ENCODE measurements at places on chromosomes 7 and 10.

DNA sequence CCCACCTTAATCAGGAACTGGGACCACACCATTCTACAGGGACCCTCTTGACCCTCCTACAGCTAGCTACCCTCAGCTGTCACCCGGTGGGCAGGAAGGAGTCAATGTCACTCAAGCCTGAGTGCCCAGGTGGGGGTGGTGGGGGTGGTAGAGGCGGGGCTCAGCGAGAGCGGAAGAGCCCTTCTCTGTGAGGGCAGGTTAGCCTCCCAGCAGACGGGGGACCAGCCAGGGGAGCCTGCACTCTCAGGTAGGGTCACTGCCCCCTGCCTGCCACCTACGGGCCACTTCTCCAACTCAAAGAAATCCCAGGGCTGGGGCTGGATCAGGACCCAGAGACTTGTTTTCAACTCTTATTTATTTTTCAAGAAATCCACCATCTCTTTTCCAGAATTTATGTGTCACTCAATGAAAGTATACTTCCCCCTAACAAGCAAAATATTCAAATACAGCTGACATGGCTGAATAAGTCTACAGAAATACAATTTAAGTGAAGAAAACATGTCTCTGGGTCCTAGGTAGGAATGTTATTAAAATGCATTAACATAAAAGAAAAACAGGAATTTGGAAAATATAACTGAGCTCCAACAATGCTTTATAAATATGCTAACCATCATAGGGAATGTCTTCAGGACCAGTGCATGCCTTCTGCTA lies 63.4 kb upstream of the DDC start:
- DNase-seq, result no peak

GRCh38 chr7:157579425-157579824 lies 242.6 kb downstream of the DNAJB6 start:
- no peak for DNase-seq

- DNase-seq, result no peak
These were observed 33.2 kb downstream of the WBP1L start for GRCh38 chr10:102776779-102777456.

- no peak for DNase-seq
These were observed 60.1 kb downstream of the RABGEF1 start for GRCh38 chr7:66800591-66800990.

- no peak for DNase-seq
These were observed 39.4 kb downstream of the PLXNA4 start for GRCh38 chr7:132536654-132537395.

DNA sequence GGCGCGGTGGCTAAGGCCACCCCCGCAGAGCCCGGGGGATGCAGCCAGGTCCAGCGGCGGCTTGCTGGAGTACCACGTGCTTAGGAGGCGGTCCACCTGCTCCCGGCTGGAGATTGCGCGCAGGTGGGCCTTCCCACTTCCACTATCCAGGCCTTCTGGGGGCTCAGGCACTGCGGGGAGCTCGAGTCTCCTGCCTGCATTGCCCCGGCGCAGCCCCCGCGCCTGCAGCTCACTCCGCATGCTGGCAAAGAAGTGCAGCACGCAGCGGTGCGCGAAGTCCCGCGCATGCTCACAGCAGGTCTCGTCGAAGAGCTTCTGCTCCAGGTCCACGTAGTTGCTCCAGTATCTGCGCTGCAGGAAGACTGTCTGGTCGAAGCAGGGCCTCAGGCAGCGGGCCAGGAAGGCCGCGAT lies 5.8 kb downstream of the CALHM3 start:
- DNase-seq, result no peak

- no peak for DNase-seq
These were observed 53.7 kb upstream of the CD36 start for GRCh38 chr7:80584778-80585177.

DNA sequence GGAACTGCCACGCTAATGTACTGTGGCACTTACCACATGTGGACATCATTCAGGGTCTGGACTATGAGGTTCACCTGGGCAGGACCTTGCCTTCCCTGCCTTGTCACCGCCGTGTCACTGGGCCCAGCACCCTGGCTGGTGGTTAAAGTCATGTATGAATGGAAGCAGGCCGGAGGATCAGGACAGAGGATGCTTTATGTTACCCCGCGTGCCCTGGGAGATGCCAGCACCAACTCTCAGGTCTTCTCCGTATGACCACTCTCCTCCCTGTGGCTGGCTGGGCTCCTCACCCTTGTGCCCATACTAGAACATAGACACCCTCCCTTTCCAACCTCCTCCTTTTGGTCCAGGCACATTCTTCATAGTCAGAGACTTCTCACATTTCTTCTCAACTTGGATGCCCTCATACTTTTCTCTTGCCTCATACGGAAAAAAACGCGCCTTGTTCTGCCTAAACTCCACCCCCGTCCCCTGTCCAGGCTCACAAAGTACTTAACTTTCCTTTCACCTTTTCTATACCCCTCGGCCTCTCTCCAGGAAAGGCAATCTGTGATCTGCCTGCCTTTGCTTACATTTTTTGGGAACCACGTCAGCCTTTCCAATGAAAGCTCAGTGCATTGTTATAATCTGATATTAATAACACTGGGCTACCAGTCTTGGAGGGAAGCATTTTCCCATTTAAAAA lies 240.0 kb downstream of the TEX36 start:
- DNase-seq, result no peak

- no peak for DNase-seq
These were observed 25.0 kb downstream of the RTKN2 start for GRCh38 chr10:62243647-62243997.
